Activated T-cell treated with anti-CD3 and anti-CD28 coated beads, Interleukin-2, amount 50 U/mL, for 24 hours (primary cell): ENCODE measurements at places on chromosomes 16 and 17.

DNA sequence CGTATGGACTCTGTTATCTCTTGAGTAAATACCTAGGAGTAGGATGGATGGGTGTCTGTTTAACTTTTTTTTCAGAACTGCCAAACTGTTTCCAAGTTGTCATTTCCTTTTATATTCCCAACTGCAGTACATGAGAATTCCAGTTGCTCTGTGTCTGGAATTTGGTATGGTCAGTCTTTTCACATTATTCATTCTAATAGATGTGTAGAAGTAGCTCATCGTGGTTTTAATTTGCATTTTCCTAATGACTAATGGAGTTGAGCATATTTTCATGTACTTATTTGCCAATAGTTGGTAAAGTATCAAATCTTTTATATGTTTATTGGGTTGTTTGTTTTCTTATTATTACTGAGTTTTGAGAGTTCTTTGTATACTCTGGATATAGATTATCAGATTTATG is 27.0 kb downstream of the MRTFB start:
- DNase-seq = no peak

DNA sequence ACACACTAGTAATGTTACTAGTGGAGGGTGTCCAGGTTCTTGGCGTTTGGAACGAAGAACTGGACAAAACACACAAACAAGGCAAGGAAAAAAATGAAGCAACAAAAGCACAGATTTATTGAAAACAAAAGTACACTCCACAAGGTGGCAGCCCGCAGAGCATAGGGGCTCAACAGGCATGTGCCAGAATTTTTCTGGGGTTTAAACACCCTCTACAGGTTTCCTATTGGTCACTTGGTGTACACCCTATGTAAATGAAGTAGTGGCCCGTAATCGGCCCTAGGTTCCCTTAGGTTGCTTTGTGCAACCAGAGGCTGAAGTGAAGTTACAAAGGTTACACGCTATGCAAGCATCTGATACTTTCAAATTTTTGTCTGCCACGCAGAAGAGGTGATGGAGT is 8.1 kb downstream of the OR2C1 start:
- DNase-seq = no peak

DNA sequence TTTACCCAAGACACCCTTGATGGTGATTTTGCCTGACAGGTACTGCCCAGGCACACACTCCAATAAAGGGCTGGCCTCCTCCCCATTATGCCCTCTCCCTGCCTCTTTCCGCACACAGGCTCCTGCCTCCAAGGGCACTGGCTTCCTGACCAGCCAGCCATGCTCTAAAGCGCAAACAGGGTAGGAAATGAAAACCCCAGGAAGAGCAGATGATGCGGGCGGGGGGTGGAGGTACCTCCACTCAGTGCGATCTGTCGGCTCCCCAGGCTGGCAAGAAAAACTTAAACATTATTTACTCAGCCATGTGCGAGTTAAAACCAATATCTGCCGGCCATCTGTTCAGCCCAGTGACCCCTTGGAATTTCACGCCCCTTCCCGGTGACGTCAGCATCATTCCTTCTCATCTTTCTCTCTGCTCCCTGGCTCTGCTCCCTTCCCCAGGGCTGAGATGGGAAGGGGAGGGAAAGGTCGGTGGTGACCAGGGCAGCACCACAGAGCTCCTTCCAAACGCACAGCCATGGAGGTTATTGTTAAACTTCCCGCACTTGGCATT is 262.5 kb downstream of the CBLN1 start:
- DNase-seq = no peak

DNA sequence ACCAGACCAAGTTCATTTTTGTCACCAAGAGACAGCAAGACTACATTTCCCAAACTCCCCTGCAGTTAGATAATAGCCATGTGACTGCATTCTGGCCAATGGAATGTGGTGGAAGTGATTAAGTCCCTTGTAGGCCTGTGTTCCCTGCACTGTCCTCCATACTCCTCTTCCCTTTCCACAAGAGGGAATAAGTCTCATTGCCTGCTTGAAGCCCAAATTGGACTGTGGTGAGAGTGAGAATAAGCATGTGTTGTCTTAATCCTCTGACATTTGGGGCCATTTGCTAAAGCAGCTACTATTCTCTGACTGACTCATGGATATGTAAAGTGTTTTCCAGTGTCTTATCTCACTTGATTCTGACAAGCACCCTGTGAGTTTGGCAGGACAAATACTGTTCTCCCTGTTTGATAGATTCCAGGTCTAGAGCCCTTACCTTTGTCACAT is 20.7 kb downstream of the PIK3R6 start:
- no peak for DNase-seq

DNA sequence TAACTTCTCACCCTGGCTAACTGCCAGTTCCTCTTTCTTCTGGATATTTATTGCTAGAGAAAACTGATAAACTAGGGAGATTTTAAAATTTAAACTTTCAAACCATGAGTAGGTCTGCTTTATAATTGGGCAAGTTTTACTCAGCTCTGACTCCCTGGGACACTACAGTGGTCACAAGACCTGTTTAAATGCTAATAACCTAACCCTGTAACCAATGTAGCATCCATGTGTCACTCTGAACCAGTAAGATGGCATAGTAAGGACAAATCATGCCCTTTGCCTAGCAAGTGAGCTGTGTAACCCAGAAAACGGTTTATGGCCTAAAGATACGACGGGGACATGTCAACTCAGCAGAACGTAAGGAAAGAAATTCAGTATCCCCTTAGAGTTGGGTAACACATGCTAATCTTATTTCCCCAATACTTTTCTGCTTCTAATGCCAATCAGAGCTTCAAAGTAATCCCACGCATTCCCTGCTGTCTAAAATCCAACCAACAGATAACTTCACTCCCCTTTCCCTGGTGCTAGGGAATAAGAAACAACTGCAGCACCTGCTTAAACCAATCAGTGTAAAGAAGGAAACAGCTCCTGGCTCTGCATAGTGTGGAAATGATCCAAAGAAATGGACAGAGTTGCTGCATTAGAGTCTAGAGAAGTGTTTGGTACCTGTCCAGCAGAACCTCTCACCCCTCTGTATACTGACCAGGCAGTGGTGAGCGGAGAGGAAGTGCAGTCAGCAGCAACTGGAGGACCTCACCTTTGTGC is 85.7 kb downstream of the NCOR1 start:
- DNase-seq = no peak

DNA sequence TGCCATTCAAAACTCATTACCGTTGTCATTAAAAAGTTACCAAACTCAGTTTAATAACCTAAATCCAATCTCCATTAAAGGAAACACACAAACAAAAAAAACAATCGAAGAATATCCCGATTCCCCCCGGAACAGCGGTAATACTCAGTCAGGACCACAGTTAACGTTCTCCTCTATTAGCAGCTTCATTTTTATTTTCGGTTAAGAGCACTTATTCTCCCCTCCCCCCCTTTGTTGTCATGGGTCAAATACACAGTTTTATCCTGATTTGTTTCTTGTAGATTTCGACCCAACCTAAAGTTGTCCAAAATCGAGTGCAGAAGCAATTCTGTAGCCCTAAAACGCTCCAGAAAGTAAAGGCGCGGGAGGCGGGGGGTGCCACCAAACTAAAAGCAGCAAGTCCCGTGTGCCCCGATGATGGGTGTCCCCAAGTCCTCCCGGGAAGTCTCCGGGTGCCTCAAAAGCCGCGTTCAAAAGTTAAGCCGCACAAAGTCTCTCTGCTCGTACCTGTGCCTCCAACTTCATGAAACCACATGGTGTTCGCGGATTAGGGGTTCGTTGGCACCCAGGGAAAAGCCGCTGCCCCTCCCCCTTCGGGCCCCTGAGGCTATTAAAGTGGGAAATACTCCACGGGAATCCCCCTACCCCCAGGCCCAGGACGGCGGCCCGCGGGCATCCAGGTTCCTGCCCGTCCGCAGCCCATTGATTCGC is 996 bp downstream of the SUMO2 start:
- DNase-seq = peak; percentile 64

- no peak for DNase-seq
Observed at GRCh38 chr17:80706463-80706867, 161.8 kb downstream of the RPTOR start.
